ENCODE measurements at places on chromosomes 1 and 21.

- DNase-seq, result peak; percentile 65
Measured at GRCh38 chr1:9687120-9687873, 35.8 kb downstream of the PIK3CD start.

GRCh38 chr1:114323959-114324661 is 170.4 kb upstream of the SYT6 start:
- no peak for DNase-seq

GRCh38 chr1:30665216-30666010 is 58.0 kb downstream of the MATN1 start:
- no peak for DNase-seq

DNA sequence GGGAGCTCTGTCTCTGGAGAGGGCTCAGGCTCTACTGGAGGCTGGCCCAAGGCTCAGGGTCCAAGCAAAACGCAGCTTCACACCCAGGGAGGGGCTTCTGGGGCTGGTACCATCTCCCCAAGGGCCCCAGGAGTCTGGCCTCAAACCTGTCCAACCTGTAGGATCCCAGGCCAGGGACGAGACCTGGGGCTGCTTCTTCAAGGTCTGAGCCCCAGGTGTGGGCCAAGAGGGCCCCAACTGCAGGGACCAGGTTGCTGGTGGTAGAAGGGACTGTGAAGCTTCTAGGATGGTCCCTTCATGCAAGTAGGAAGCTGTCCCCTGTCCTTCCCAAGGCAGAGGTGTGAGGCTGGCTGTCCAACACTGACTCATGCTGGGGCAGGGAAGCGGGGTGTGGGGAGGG is 7.8 kb upstream of the MMEL1 start:
- no peak for DNase-seq

- peak; percentile 63 for DNase-seq
Measured at GRCh38 chr1:167936930-167937708, at the start of gene MPC2. Gene MPC2, minus strand, starts transcription at chr1:167937072. Its CDS starts 1,231 bp downstream, at chr1:167935841.

DNA sequence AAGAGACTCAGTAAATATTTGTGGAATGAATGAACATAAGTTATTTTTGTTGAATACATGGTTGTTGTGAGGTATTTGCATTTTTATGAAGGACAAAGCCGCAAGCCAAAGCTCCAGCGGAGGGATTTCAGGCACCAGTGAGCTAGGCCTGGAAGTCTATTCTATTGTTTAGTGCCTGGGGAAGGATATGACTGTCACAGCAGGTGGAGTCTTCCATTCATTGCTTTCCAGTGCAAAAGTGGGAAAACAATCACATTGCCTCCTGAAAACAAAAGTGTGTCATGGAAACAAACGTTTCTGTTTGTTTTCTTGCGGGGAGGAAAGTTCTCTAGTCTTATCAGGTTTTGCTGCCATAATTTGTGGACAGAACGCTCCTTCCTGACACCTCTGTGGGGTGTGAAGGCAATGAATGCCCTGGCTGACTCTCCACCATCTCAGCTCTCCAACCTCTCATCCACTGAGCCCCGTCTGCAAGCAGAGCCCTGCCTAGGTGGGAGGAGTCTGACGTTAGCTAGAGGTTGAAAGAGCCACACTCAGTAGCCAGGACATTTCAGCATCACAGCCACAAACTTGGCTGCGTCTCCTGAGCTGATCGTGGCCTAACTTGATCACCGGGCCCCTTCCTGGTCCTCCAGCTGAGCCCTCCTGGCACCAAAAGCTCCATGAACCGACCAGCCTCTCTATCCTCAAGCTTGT is 739.1 kb downstream of the MATN1 start:
- DNase-seq, result no peak

GRCh38 chr1:183432548-183432875 is 14.3 kb upstream of the NMNAT2 start:
- no peak for DNase-seq

DNA sequence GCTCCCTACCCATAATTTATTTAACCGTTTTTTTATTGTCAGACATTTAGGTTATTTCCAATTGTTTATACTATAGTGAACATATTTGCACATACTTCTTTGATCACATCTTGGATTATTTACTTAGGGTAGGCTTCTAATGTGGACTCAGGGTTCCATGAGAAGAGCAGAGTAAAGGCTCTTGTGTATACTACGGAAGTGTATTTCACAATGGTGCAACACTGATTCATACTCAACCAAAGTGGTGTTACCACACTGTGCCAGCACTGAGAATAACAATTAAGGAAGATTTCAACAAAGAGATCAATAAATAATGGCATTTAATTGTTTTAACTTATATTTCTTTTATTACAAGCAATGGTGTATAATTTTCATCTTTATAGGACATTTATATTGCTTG is 251.2 kb downstream of the ZNF326 start:
- DNase-seq, result no peak
